ENCODE measurements at places on chromosomes 4 and X.

DNA sequence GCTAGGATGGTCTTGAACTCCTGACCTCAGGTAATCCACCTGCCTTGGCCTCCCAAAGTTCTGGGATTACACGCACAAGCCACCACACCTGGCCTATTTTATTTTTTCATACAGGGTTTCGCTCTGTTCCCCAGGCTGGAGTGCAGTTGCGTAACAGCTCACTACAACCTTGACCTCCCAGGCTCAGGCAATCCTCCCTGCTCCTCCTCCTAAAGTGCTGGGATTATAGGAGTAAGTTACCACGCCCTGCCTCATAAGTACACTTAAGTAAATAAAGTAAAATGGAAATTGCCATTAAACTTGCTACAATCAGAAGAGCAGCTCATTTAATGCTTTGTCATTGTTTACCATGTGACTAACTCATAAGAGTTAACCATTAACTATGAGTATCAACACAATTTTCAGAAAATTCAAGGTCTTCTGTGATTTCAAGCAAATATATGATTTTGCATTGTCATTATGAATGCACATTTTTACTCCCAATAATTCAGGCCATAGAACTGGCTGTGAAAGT is 12.3 kb downstream of the UGDH start:
- DNase-seq, result no peak

DNA sequence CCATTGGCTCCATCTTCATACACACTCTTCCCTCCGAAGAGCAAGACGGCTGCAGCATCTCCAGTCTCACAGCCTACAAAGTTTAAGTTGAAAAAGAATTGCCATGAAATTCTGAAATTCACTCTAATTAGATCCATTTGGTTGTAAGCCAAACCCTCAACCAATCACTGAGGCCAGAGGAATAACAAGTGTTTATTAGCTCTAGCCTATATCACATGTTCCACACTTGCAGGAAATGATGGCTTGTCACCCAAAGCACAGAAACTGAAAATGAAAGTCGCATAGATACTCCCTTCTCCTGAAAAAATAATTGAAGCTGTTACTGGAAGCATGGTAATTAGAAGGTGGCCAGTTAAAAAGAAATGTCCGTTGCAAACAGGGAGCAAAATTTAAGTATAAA is 1071.8 kb downstream of the CCSER1 start:
- DNase-seq, result no peak

DNA sequence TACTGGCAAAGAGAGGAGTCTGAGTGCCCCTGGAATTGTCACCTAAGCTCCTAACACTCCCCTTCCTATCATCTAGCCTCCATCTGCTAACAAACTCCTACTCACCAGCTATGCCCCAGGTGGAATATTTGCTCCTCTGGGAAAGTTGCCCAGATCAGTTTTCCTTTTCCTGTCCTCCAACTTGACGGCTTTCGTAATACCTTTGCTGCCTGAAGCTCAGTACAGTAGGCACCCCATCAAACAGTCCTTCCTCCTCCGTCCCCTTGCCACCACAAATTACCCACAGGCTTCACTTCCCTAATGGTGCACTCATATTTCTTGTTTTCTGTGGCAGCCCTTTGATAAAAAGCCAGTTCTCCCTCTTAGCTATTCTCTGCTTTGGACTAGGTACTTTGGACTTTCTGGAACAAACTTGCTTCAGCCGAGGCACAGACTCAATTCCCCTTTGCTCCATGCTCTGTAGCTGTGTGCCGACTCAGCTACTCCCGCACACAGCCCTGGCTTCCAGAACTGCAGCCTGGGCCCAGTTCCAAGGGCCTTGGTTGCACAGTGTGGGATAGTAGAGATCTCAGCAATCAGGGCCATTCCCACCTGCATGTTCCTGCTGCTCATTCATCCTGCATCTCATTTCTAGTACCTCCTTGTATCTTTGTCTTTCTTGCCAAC is 605.1 kb downstream of the BCOR start:
- no peak for DNase-seq

- DNase-seq, result no peak
Observed at GRCh38 chr4:99077177-99077576, 11.4 kb downstream of the ADH5 start.

GRCh38 chrX:54950730-54951375 is 30.2 kb downstream of the TRO start:
- DNase-seq, result no peak

DNA sequence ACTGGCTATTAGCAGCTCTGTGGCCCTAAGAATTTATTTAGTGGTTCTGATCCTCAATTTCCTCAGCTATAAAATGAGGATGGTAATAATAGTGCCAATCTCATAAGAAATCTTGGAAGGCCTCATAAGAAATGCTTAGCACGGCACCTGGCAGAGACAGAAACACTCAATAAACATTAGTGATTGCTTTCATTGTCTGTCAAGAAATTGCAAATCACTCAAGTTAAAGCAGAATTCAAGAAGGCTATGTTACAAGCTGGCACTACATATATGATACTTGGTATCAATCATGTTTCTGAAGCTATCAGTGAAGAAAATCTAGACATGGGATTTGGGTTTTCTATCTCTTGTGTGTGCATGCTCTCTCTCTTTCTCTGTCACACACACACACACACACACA is 267.7 kb upstream of the KCNIP4 start:
- DNase-seq, result no peak

- DNase-seq, result no peak
Observed at GRCh38 chr4:38155589-38156294, 195.5 kb downstream of the PTTG2 start.

GRCh38 chr4:182337366-182337765 is 94.2 kb downstream of the TENM3 start:
- DNase-seq, result no peak

DNA sequence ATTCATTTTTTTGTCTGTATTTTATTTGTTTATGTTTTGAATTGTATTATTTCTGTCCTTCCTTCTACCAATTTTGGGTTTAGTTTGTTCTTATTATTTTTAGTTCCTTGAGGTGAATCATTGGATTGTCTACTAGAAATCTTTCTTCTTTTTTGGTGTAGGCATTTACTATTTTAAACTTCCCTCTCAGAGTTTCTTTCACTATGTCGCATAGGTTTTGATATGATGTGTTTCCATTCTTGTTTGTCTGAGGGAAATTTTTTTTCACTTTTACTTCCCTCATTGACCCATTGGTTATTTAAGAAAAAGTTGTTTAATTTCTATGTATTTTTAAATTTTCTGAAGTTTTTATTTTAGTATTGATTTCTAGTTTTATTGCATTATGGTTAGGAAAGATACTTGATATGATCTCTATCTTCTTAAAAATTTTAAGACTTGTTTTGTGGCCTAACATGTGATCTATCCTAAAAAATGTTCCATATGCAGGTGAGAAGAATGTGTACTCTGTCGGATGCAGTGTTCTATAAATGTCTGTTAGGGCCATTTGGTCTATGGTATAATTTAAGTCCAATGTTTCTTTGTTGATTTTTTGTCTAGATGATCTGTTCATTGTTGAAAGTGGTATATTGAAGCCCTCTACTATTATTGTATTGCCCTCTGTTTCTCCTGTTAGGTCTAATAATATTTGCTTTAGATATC is 68.8 kb downstream of the IL15 start:
- DNase-seq, result no peak

DNA sequence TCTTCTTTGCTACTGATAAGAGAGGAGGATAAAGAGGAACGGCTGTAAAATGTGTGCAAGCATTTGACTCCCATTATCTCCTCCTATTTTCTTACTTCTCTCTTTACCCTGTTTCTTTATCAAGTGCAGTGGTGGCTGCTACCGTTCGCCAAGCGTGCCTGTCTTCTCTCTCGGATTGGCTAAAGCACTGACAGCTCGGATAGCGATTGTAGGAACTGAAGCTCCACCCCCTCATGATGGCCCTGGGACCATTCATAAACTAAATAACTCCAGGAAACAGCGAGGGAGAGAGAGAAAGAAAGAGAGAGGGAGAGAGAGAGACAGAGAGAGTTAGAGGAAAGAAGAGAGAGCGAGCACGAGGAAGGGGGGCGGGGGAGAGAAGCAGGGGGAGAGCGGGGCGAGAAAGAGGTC is 305 bp upstream of the MAB21L2 start:
- no peak for DNase-seq

DNA sequence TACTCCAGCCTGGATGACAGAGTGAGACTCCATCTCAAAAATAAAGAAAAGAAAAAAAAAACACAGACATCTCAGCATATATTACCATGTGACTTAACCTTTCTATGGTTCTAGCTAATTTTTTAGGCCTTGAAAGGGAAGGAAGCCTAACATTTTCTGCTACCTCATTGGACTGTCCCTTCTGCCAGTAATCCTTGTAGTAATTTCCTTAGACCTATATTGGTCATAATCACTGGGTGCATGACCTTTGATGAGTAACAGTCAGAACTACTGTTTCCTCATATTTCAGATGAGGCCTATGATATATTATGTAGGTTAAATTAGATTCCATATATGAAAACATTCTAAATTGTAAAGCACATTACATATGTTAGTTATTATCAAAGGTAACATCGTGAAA is 9.6 kb downstream of the XIAP start:
- DNase-seq, result no peak

GRCh38 chrX:129600981-129601424 is 53.8 kb downstream of the APLN start:
- no peak for DNase-seq

- no peak for DNase-seq
Observed at GRCh38 chr4:73901031-73901430, 31.8 kb downstream of the CXCL1 start.

DNA sequence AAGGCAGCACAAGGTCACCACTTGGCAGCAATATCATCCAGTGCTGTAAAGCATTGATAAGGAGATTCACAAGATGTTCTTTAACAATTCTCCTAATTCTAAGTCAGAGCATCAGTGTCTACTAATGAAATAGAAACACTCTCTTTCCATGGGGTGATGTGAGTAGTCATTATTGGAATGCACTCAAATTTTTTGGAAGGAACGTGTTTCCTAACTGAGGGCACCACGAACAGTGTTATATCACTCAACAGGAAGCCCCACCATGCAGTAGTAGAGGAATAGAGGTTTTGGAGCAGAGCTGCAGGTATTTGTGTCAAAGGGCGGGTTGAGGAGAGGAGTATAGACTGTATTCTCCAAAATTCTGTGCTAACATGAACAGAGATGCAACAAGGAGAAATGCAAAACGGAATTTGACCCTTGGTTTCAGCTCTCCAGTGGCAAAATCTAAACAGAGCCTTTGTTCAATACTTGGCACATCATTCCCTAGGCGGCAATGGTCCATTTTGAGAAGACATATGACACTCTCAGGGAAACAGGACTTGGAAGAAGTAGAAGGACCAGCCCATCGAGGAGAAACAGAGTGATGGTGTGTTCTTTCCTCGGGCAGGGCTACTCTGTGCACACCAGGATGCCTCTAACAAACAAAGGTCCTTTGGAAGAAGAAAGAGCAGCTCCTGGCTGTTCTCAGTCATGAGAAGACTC is 98.9 kb downstream of the CPEB2 start:
- DNase-seq, result no peak

DNA sequence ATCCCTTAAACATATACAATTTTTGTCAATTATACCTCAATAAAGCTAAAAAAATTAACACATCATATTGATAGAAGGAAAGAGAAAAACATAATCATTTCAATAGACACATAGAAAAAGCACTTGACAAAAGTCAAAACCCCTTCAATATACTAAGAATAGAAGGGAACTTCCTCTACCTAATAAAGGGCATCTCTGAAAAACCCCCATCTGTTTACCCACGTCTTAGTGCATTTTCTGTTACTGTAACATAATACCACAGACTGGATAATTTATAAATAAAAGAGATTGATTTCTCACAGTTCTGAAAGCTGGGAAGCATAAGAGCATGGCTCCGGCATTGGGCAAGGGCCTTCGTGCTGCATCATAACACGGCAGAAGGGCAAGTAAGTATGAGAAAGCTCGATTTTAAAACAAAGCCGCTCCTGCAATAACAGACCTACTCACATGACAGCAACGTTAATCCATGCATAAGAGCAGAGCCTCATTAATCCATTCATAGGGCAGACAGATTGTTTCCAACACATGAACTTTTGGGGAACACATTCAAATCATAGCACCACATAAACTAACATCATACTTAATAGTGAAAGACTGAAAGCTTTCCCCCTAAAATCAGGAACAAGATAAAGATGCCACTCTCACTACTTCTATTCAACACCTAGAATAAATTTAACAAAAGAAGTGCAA is 15.7 kb downstream of the STEEP1 start:
- no peak for DNase-seq

- no peak for DNase-seq
Observed at GRCh38 chr4:151783867-151784266, 23.1 kb upstream of the GATB start.

DNA sequence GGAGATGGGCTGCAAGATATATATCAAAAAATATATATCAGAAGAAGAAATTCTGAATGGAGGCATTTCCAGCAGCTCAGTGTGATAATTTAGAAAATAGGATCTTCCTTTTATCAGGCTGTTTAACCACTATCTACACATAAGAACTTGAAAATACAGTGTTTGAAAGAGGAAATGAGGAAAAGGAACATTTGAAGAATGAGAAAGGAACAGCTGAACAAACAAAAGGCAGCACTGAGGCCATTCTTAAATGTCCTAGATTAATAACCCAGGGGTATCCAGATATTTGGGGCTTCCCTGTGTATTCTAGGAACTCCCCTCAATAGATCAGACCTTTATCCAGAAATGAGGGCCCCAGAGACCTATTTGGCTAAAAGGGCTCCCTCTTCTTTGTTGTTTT is 4.1 kb downstream of the SLC39A8 start:
- DNase-seq, result no peak

All from activated gamma-delta T cell treated with Interleukin-2 at 50 U/mL for 16 hours (primary cell).